ENCODE measurements at places on chromosomes 2 and 18.
A peak's percentile ranks its signal among the peaks of the same experiment; 100 is the strongest.

DNA sequence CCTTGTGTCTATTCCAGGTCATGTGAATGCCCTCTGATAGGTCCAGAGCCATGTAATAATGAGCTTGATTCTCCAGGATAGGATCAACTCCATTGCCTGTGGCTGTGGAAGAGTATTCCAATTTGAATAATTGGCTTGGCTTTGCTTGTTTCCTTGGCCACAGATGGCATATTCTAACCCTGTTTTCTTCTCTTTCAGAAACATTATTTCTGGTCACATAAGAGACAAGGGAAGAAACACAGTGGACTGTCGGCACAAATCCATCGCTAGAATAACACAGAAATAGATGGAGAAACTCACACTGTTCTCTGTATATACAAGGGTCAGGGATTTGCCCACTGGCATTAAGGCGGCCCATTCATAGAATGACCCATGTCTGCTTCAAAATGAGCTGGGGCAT is 278.4 kb upstream of the CCDC68 start:
- DNase-seq, result no peak

DNA sequence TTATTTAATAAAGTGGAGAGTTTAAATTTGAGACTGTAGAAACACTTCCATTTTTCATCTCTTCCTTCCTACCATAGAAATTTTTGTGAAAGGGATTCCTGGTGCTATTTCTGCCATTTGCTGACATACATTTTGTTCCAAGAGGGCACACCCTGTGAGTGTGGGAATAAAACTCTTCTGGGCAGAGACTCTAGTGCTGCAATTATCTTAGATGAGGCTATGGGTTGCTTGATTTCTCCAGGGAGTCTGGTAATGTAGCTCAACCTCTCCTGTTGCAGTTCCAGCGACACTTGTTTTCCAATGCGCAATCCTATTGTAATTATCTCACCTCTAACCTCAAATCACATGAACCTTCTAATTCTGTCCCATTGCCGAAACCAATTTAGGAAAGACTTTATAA is 60.1 kb upstream of the ZSWIM2 start:
- DNase-seq, result no peak

GRCh38 chr2:159902722-159903121 is 104.7 kb upstream of the CD302 start:
- no peak for DNase-seq

DNA sequence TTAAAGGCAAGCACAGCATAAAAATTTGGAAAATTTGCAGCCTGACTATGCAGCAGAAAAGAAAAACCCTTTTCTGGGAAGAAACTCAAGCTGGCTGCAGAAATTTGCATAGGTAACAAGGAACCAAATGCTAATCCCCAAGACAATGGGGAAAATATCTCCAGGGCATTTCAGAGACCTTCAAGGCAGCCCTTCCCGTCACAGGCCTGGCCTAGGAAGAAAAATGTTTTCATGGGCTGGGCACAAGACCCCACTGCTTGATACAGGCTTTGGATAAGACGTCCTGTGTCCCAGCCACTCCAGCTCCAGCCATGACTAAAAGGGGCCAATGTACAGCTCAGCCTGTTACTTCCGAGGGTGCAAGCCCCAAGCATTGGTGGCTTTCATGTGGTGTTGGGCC is 717.6 kb downstream of the TDRD15 start:
- no peak for DNase-seq

DNA sequence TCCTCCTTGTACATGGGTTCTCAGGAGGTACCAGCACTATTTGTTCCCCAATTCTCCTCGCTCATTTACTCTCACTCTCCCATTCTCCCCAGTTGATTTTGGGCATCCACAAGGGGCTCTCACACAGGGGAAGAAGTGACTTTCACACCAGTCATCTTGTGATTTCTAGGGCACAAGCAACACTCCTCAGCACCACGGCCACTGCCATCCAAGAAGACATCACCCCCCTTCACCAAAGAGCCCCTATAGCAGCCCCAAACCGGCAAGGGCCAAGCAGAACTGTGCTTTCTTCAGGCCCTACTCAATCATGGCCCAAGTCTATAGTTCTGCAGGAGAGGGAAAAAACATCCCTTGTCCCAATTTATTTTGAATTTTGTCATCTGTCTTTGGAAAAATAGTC is 209.2 kb upstream of the ARL4C start:
- no peak for DNase-seq

- DNase-seq, result no peak
These were observed 2.1 kb downstream of the ASB1 start for GRCh38 chr2:238428866-238429265.

DNA sequence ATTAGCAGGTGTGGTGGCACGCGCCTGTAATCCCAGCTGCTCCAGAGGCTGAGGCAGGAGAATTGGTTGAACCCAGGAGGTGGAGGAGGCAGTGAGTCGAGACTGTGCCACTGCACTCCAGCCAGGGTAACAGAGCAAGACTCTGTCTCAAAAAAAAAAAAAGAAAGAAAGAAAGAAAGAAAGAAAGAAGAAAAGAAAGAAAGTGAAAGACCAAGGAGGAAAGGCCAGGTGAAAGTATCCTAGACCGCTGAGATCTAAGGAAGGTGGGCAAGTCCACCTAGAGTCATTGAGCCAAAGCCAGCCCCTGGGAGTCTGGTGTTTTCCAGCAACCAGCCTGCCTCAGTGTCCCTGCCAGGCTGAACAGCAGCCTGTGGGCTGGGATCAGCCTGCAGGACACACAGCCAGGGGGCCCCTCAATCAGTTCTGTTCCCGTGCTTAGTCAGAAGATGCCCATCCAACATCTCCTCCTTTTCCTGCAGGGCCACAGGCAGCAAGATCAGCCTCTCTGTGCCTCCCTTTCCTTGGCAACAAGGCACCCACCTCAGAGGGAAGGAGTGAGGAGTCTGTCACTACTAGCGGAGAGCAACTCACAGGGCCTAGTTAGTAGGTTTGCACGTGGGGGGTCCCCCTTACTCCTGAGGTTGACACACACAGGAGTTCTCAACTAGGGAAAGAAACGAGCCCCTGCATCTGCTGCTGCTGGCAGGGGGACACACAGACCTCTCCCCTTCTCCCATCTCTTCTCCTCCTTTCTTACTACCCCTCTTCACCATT is 64.1 kb downstream of the SMAD7 start:
- no peak for DNase-seq

DNA sequence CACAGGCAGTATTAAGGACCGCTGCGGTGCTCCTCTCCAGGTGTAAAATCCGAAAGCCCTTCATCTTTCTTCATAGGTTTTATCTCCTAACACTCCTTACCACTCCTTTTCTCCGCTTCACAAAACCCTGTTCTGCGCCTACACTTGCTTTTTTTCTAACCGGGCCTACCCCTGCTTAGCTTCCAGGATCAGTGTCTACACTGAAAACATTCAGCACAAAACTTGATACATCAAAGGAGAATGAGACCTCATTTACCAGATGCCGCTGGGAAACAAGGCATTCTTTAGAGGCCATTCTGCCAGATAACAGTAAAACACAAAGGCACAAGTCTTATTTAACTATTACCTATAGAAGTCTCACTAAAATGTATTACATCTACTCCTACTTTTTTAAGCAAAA is 13.1 kb downstream of the CHST10 start:
- no peak for DNase-seq

GRCh38 chr2:59463426-59463825 is 1090.0 kb downstream of the BCL11A start:
- no peak for DNase-seq

DNA sequence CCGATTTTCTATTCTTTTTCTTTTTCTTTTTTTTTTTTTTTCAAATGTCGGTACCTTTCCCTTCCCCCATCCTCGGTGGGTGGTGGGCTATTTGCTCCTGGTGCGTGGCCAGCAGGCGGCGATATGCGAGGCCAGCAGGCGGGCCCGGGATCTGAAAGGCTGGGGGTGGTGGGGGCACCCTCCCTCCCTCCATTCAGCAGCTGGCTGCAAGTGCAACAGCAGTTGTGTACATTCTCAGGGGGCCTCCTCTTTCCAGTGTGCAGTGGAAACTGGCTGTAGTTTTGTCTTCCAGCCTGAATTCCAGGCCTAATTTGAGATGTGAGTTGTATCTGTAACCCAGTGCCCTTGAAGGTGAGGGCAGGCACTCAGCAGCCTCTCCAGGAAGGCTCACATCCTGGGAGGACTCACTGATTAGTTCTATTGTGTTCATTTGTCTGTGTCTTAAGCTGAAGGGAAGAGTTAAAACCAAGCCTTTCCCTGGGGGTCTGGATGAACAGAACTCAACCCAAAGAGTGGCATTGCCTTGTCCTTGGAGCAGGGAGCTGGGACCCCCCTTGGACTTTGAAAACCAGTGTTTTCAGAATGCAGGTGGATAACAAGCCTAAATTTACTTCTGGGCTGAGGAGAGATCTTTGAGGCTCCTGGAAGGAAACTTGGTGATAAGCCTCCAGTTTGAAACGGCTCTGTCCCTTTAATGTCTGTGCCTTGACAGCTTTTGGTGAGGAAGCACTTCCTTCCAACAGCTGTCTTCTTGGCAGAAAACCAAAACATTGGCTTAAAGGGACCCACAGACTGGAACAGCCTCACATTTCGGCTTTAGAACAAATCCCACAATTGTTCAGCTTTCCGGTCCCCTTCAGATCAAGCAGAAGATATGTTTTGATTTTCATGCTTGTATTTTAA is 3.3 kb downstream of the MYCN start:
- DNase-seq, result no peak

DNA sequence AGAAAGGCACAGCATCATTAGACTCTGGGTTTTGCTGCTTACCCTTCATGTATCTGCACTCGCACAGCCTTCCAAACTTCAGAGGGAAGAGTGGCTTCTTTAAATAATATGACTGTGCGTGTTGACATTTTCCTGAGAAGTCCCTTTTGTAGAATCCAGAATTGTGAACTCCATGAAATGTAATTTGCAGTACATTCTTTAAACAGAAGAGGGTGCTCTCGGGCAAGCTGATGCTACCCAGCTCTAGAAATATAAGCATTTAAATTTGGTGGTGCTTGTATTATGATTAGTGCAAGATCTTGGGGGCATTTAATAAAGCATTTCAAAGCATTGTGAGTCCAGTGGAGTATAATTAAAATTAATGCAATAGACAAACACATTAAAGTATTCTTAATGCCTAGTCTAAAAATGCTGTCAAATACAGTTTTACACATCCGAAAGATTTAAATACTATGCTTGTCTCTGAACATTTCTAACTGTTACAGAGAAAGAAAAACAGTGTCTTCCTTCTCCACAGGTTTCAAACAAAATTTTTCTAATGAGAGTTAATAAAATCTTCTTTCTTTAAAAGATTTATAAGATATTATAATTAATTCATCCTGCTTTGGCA is 17.3 kb upstream of the GTF2A1L start:
- DNase-seq, result no peak

- DNase-seq, result no peak
These were observed 60.0 kb downstream of the DOCK10 start for GRCh38 chr2:224982226-224982625.

DNA sequence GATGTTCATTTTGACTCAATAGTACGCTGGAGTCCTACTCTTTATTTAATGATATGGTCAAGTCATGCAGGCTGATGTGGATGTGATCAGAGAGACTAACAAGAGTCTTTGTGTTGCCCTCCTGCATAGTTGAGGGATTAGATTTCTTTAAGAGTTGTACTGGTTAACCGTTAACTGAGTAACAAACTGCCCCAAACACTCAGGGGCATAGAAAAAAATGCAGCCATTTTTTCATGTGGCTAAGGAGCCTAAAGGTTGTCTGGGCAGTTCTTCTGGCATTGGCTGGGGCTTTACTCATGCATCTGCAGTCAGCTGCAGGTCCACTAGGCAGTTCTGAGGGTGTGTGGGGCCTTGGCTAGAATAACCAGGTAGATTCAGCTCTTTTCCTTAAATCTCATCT is 32.5 kb downstream of the DOCK10 start:
- no peak for DNase-seq

GRCh38 chr18:23933407-23933806 is 81.1 kb upstream of the TTC39C start:
- no peak for DNase-seq

- no peak for DNase-seq
These were observed 46.0 kb downstream of the CAVIN2 start for GRCh38 chr2:191800874-191801273.

- no peak for DNase-seq
These were observed 50.8 kb downstream of the TRABD2A start for GRCh38 chr2:84830095-84830494.

DNA sequence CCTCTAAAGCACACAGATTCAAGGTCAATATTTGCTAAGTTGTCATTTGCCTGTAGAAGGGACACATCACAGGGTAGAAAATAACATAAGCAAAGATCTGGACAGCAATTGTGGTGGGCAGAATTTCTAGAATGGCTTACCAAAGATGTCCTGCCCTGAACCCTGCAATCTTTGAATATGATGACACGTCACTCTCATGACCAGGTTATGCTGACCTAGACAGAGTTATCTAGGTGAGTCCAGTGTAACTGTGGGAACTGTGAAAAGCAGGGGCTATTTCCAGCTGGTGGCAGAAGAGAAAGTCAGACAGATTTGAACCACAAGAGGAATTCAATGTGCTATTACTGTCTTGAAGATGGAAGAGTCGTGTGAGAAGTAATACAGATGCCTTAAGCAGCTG is 112.3 kb upstream of the CNGA3 start:
- DNase-seq, result no peak

DNA sequence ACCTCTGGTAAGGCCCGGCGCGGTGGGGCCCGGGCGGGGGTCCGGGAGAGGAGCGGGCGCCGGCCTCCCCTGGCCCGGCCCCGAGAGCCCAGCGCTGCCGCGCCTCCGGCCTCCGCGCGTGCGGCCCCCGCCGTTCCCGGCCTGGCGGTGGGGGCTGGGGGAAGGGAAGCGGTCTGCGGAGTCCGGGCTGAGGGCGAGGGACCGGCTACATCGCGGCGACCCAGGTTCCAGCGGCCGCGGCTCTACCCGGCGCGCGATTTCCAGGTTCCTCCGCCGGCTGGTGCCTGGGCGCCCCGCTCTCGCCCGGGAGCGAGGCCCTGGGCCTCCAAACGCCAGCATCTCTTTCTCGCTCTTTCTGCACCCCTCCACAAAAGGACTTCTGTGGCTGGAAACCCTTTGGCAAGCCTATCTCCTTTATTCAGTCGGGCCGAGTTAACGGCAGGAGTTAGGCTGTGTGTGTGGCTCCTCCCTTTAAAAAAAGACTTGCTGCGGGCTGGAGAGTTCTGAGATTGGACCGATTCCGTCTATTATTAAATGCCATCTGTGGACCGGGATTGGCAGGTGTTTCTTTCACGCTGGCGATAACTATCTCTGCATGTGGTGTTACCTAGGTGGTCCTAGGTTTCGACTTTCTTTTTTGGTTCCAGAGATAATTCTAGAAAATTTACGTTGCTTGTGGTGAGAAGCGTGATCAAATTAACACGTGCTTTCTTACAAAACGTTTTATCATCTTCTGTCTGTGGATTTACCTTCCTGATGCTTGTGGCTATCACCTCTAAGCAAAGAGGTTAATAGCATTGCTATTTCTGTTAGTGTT is 592 bp downstream of the ME2 start:
- no peak for DNase-seq

- peak; percentile 56 for DNase-seq
These were observed 1.9 kb downstream of the TLX2 start for GRCh38 chr2:74515981-74516633.

GRCh38 chr2:65708086-65708485 is 275.7 kb upstream of the SPRED2 start:
- DNase-seq, result no peak

GRCh38 chr18:55322178-55322735 is 265.7 kb downstream of the TCF4 start:
- DNase-seq, result no peak
